Ecto neural progenitor cell (in vitro differentiated cells): ENCODE measurements at places on chromosomes 2 and 18.

GRCh38 chr18:37554399-37554787 lies 11.2 kb downstream of the CELF4 start:
- DNase-seq: no peak

GRCh38 chr2:161096336-161096735 lies 63.9 kb upstream of the TANK start:
- DNase-seq: no peak

DNA sequence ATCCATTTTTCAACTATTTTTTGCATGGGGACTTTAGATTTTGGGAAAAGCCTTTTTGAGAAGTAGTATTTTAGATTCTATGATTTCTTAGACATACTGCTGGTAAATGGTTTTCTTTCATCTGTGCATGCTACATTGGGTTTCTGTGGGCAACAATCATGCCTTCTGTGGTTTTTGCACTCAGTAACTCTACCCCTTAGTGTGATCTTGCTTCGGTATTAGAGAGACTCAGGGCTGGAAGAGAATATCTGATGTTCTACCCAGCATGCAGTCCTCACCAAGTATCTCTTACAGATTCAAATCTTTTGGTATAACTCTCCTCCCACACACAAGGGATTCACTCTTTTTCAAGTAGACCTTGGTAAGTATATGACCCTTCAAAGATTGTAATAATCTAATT lies 183.0 kb downstream of the PMAIP1 start:
- DNase-seq: no peak

- DNase-seq: no peak
Observed at GRCh38 chr2:152924219-152924618, 205.8 kb downstream of the ARL6IP6 start.

DNA sequence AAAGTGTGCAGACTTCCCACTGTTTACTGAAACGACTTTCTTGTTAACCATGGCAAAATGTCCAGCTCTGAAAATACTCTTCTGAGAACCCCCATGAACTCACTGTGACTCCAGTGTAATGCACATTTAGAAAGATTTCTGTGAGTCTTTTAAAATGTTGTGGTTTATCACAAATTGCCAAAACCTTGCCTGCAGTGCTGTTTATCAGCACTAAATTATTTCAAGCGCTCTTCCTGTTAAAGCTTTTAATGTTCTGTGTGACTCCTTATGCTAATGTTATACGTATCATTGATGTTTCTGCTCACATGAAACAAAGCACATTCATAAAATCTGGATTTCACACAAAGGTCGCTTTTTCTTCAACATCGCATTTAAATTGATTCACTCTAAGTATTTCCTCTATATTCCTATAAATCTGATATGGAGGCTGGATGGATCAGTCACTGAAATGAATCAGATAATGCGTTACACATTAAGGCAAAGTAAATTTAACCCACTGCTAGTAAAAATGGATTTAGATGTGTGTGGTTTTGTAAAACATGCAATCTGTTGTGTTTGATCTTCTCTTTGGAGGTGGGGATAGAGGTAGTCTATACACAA lies 521.2 kb downstream of the NYAP2 start:
- DNase-seq: no peak

DNA sequence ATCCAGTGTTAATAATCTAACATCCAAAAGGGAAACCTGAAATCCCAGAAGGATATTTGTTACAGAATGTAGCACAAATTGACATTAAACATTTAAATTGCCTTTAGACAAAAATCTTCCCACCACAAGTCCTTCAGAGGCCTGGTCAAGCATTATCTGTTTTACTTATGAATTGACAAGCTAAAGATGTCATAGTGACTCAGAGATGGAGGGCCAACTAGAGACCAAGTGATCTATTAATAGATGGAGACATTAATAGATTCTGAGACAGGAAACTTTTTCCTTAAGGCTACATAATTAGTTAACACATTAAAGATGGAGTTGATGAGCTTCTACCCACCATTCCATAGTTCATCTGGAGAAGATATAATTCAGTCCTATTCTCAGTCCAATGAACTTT lies 526.2 kb downstream of the IRS1 start:
- no peak for DNase-seq

- no peak for DNase-seq
Observed at GRCh38 chr2:191038241-191038725, 24.3 kb upstream of the STAT1 start.

DNA sequence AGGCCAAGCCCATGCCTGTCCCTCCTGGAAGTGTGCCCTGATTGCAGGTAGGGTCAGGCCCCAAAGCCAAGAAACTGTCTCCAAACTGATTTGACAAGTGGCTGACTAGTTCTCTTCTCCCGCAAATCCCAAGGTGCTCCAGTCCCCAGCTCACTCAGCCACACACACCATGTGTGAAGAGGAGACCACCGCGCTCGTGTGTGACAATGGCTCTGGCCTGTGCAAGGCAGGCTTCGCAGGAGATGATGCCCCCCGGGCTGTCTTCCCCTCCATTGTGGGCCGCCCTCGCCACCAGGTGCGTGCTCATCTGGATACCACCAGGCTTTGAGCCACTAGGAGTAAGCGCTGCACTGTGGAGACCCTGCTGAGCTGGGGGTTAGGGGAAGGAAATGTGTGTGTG lies 8.3 kb downstream of the ACTG2 start:
- DNase-seq: no peak

DNA sequence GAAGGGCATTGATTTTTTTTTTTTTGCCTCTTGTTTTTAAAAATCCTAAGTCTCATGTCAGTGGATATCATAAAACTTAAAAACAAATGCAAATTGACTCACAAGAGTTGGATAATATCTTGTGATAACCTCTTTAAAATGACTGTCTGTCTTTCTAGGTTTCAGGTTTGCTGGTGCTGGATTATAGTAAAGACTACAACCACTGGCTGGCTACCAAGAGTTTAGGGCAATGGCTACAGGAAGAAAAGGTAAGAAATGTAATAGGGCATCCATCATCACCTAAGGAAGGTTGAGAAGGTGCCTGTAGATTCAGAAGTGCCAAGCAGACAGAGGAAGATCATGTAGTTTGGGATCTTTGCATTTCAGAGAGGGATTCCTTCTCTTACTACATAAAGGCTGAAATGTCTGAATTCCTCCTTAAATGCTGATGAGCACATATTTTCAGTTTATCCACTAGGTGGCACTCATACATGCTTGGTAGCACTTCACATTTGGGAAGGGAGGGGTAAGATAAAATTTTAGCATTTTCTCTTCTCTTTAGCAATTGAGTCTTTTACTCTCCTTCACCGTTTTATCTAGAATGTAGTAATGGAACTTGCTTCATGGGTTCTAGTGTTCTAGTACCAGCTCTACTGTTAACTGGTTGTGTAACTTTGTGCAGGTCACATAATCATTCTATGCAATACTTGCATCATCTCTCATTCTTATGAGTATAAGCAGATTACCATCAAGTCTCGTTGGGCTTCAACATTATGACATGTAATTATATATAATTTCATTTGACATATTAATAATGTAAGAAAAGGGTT lies 21.1 kb downstream of the CPS1 start:
- DNase-seq: no peak

GRCh38 chr2:68333009-68333408 lies 13.3 kb upstream of the CNRIP1 start:
- no peak for DNase-seq

GRCh38 chr18:64201781-64202180 lies 52.9 kb upstream of the LINC00305 start:
- DNase-seq: no peak

GRCh38 chr2:158756331-158756730 lies 38.8 kb upstream of the DAPL1 start:
- no peak for DNase-seq

- no peak for DNase-seq
Observed at GRCh38 chr18:41870817-41871216, 84.2 kb upstream of the PIK3C3 start.

DNA sequence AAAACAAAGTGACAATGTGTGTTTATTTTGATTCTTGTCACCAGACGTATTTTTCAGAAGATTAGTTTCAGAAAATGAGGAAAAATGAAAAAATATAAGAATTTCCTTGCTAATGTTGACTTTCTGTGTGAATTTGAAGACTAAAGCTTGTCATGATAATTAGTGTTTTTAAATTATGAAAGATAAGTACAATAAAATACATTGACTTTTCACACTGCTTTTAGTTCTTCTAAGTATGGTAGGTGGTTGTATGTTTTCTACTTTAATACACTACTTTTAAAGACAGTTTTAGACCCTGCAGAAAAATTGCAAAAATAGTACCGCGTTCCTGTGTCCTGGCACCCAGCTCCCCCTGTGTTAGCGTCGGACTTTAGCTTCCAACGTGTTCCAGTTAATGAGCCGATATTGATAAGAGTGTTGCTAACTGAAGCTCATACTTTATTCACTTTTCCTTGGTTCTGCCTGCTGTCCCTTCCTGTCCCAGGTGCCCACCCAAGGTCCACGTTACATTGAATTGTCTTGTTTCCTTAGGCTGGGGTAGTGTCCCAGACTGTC lies 695 bp downstream of the RBFA start:
- DNase-seq: no peak

DNA sequence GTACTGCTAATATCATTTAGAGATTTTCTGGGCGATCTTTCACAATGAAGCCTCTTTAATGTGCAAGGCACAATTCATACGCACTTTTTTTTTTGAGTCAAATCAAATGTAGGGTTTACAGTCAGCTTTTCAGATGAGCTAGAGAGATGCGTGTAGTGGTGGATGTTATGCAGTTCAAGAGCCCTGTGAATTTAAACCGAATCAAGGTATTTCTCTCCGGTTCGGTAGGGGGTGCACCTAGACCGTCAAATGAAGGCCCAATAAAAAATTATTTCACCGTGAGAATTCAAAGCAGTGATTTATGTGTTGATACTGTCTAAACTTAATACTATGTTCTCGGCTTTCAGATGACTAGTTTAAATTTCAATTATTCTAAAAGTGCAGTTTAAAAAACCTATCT lies 1.1 kb downstream of the PTH2R start:
- no peak for DNase-seq

DNA sequence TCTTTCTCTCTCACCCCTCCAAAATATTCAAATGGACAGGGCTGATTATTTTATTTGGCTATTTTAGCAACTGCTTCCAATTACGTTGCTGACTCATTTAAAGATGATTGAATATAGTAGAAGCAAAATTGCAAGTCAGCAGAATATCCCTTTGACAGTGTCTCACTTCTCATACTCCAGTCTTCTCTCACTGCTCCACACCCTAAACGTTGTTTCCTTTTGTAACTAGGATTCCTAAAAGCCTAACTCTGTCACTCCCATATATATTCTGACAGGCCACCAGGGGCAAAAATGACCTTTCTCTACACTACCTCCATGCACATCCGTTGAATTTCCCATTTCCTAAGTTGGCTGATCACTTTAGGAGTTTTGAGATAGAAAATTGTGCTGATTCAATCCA lies 351.1 kb downstream of the RND3 start:
- no peak for DNase-seq

DNA sequence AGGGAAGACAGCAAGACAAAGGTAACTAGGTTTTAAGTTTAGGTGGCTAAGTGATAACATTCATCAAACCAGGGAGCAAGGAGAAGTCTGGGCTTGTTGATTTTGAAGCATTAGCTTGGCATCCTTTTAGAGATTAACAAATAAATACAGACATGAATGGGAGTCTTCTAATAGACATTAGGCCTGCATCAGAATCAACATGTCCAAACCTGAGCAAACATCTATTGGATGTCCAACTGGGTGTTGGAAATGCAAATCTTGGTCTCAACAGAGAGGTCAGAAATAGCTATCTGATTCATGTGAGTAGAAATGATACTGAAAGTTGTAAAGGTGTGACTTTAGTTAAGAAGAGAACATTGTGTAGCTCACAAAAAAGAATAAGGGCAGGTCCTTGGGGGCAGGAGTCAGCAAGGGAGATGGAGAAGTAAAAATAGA lies 85.5 kb upstream of the RND3 start:
- no peak for DNase-seq

GRCh38 chr2:157176602-157177001 lies 80.9 kb upstream of the GALNT5 start:
- DNase-seq: no peak

DNA sequence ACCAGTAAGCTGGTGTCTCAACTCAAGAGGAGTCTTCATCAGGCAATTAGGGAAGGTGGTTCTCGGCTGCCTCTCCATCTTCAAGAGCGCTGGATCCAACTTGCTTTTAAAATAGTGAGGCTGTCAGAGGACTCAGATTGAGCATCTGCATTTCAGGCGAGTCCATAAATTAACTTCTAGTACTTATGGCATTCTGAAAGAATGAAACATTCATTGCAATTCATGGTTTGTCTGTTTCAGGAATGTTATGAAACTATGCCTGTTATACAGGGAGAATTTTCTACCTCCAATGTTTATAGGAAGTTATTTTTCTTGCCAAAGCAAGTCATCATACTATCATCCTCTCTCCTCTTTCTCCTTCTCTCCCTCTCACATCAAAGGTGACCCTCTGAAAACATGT lies 883.2 kb downstream of the SLC4A3 start:
- no peak for DNase-seq

GRCh38 chr18:21064347-21064746 lies 47.3 kb downstream of the ROCK1 start:
- no peak for DNase-seq

DNA sequence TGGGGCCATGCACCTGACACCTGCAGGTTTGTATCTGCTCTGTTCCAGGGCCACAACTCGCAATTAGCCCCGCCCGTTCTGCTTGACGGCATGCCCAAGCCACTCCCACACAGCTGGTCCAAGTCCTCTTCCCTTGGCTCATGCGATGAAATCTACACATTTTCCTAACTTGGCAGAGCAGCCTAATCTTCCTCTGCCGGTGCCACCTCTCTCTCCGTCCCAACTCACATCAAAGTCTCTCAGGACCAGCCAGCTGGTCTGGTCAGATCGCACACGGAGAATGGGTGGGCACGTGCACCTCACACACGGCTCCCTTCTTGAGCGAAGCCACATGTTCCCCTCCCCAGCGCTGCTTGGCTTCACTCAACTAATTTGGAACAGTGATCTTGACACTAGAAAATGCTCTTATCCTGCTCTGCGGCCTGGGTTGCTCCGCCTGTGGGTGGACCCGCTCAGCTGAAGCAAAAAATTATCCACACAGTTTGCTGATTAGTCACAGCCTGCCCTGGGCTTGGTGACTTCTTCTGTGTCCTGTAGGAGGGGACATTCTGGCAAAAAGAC lies 176.7 kb downstream of the NRP2 start:
- DNase-seq: no peak

- DNase-seq: no peak
Observed at GRCh38 chr2:203492965-203493364, 42.1 kb downstream of the RAPH1 start.

GRCh38 chr2:151302879-151303278 lies 13.4 kb upstream of the NMI start:
- DNase-seq: no peak
